ENCODE measurements at places on chromosomes 1 and 21. TPM values are rescaled to one million over a fixed set of nuclear protein-coding genes. Genes with fewer than 3 reads are reported as not detected.

DNA sequence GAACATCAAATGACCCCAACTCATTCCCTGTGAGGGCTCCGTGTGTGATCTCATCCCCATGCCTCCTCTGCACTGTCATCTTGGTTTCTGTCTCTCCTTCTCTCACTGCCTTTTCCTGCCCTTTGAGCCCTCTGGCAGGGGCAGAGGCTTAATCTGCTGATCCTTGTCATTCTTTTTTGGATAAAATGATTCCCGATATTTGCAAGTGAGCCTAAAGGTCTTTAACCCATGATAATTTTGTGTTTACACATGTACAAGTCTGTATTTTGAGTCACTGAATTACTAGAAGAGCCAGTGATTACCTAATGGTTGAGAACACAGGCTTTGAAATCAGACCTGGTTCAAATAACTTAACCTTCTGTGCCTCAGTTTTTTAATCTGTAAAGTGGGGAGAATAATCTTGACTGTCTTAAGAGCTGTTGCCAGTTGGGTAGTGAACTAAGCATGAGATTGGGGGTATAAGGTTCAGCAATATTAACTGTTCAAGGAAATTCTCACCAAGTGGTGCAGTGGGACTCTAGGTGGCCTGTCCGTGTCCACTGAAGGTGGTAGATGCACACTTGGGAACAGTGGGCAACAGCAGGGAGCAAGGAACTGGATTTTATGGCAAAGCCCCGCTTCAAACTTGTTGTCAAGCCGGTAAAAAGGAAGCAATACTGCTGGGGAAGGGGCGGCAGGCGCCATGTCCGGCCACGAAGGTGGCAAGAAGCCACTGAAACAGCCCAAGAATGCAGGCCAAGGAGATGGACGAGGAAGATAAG lies 1.6 kb downstream of the ECHDC2 start:
- peak overlapping the region; percentile 89 for H3K4me3 ChIP-seq
- H3K4me1 ChIP-seq: peaks cover 37% of the 10 kb centered on the region
- H3K27ac ChIP-seq: peak overlapping the region; percentile 94
- H3K36me3 ChIP-seq: no peaks in the 10 kb centered on the region
- H3K27me3 ChIP-seq: no peaks in the 10 kb centered on the region

The MEX3A gene
- total RNA-seq: not detected

DNA sequence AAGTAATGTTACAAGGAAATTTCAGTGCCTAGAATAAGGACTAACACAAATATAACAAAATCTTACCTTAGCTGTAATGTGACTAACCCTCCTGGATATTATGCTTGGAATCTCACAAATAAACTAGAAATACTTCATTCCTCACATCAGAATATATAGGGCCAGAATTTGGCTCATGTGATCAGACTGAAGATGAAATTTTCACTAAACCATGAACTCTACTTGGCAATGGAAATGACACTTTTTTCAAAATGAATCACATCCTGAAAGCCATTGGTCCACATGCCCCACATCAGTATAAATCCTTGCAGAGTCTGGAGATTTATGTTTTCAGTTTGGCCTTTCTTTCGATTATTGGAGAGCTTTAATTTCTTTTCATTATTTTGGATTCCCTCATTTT lies 227.8 kb downstream of the NRIP1 start:
- H3K27me3 ChIP-seq: no peaks in the 10 kb centered on the region
- H3K36me3 ChIP-seq: no peaks in the 10 kb centered on the region
- DNase-seq: no peak
- H3K4me1 ChIP-seq: no peaks in the 10 kb centered on the region

DNA sequence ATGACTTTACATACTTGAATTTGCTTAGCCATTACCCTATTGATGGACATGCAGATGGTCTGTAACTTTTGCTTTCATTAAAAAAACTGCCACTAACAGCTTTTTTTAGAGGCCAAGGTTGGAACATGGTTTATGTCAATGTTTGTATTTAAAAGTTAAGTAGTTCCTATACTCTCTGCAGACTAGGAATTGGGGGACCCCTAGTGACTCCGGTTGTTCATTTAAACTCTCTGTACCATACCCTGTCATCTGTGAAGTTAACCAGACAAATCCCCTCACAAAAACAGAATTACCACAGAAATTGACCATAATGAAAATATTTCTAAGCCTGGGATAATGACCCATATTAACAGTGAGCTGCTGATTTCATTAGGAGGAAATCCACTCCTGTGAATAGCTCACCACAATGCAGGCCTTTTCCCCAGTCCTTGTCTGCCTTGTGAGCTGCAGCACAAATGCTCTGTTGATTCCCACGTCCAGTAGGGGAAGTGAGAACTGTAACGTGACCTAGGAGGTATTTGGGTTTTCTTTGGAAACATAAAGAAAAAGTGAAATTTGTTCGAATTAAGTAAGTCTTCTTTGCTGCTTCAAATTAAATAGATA lies 30.2 kb upstream of the CD101 start:
- no peak overlapping the region for H3K27ac ChIP-seq
- H3K4me3 ChIP-seq: no peak overlapping the region
- H3K36me3 ChIP-seq: no peaks in the 10 kb centered on the region
- no peaks in the 10 kb centered on the region for H3K27me3 ChIP-seq
- H3K4me1 ChIP-seq: no peaks in the 10 kb centered on the region

The TMPRSS3 gene
- total RNA-seq: not detected

The TMPRSS15 gene
- not detected for total RNA-seq

The TMEM269 gene
- total RNA-seq: 0.19 TPM
